NCI-H345 (cell line): ENCODE measurements at places on chromosomes 3 and 15.

GRCh38 chr3:147421184-147421912, 12.2 kb downstream of the ZIC1 start:
- no peak for DNase-seq

DNA sequence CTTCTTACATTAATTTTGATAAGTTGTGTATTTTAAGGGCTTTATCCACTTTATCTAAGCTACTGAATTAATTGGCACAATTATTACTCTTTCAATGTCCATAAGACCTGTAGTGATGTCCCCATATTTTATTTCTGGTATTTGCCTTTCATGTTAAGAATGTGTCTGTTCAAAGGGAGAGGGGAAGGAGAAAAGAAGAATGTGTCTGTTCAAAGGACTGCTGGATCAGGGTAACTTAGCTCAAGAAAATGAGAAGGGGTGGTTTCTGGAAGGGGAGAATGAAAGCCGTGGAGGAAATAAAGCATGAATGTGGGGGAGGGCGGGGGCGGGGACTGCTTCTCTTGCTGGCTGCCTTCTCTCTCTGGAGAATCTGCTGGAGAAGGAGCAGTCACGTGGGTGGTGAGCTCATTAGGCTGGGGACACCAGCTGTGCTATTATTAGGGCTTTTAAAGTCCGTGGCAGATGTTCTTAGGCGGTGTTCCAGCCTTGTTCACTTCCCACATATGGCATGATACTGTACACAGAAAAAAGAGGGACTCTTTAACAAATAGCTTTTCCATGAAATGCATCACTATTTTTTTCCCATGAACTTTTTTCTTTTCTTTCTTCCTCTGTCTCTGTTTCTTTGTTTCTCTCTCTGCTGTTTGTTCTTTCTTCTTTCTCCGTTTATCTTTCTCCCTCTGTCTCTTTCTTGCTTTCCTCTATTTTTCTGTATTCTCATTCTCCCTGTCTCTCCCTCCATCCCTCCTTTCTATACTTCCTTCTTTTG, 63.7 kb upstream of the ULK4 start:
- DNase-seq = peak; percentile 83

GRCh38 chr15:79615754-79616153, 183.6 kb downstream of the MINAR1 start:
- DNase-seq = no peak

- DNase-seq = no peak
Observed at GRCh38 chr3:150972366-150973071, at the start of gene CLRN1. TSS of gene CLRN1 (minus strand) at chr3:150972727. CDS start at chr3:150972708, 19 bp downstream.

DNA sequence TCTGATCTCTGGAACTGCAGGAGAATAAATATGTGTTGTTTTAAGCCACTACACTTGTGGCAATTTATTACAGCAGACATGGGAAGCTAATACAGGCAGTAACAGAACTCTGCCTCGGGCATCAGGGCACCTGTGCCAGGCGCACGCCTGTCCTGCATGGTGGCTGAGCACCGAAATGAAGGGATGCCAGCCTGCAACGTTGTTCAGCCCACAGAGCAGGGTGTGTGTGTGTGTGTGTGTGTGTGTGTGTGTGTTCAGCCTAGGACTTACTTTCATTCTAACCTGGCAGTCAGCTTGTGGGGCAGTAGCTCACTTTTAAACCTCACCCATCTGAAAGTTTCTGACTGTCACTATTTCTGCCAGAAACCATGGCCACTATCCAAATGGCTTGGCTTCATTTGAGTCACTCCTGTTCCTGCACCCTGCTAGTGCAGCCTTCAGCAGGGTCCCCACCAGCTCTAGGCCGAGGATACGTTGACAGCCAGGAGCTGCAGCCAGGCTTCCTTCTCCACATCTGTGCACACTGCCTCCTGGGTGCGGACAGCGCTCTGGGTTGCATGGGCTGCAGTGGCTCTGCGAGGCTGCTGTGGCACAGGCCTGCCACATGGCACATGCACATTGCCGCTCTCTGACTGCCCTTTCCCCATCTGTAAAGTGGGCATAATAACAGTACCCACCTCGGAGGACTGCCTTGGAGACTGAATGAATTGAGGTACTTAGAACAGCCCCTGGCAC, 4.5 kb downstream of the UROC1 start:
- no peak for DNase-seq

- no peak for DNase-seq
Observed at GRCh38 chr3:49609815-49610214, 55.5 kb downstream of the BSN start.

GRCh38 chr3:12479919-12480427, 4.3 kb upstream of the TSEN2 start:
- peak; percentile 29 for DNase-seq

DNA sequence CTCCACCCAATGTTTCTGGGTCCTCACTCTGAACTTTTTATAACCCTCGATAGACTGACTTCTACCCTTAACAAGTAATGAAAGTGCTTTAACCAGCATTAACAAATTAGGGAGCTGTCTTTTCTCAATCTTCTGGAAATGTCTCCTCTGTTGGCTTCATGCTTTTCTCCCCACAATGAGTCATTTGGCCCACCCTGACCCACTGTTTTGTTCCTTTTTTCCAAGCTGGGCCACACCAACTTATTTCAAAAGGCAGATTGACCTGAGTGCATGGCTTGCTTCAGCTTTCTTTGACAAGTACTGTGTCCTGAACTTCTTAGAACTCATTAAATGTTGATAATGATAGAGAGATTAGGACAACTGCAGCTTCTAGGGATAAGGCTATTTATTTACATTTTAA, 199.6 kb upstream of the SEMA6D start:
- DNase-seq = no peak
